ENCODE measurements at places on chromosomes 7 and 10.

DNA sequence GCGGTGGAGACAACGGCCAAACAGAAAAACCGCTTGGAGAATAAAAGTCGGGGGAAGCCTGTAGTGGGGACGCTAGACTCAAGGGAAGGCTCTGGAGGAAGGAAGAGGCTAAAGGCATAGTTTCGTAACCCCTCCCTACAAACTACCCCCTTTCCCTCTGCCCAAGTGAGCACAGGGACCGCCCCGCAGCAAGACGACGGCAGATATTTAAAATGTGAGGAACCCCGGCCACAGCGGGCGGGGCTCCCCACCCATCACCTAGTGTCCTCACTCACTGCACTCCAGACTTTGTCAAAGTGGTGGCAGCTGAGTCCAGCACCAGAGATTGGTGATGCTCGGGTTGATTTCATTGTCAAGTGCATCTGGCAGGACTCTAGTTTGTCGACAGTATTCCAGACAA, 69.1 kb downstream of the PRKAG2 start:
- DNase-seq = no peak

GRCh38 chr7:115763347-115763746, 267.2 kb downstream of the TFEC start:
- DNase-seq = no peak

- no peak for DNase-seq
These were observed 102.7 kb downstream of the ZWINT start for GRCh38 chr10:56258378-56258777.

DNA sequence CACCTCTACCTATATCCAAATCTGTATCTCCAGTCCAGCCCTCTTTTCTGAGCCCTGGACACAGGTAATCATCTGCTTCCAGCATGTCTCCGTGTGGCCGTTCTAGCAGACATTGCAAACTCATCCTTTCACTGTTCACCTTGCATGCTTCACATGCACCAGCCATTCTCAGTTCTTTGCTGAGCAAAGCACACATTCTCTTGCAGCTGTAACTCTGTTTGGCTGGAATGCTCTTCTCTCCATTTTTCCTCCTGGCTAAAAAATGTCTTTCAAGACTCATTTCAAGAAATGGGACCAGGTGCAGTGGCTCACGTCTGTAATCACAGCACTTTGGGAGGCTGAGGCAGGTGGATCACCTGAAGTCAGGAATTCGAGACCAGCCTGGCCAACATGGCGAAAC, 40.3 kb upstream of the NRF1 start:
- no peak for DNase-seq

GRCh38 chr7:1043552-1044188, 676 bp upstream of the GPR146 start:
- DNase-seq = no peak

GRCh38 chr10:3782146-3782450, 2.9 kb downstream of the KLF6 start:
- DNase-seq = no peak

DNA sequence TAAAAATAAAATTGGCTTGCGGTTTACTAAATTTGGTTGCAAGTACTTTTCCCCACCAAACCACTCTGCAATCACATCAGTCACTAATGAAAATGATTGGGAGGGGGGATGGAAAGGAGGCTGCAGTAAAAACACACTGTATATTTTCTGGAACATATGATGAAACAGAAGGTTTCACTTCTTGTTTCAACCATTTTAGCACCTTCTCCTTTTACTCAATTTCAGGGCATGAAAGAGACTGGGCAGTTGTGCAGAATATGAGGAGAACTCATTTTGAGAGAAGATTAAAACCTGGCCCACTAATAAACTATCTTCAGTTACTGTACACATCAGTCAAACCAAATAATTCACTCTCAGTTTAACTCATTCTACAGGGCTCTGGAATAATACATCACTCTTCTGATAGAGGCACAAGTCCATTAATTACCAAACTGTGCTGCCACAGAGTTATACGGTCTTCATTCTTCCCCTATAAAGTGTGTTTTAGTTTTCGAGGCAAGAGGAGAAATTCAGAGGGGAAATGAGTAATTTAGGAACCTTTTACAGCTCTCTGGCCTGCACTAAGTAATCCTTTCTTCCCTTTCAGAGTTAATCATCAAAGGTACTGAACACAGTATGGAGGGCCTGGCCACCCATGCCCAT, 25.5 kb downstream of the JAZF1 start:
- no peak for DNase-seq

DNA sequence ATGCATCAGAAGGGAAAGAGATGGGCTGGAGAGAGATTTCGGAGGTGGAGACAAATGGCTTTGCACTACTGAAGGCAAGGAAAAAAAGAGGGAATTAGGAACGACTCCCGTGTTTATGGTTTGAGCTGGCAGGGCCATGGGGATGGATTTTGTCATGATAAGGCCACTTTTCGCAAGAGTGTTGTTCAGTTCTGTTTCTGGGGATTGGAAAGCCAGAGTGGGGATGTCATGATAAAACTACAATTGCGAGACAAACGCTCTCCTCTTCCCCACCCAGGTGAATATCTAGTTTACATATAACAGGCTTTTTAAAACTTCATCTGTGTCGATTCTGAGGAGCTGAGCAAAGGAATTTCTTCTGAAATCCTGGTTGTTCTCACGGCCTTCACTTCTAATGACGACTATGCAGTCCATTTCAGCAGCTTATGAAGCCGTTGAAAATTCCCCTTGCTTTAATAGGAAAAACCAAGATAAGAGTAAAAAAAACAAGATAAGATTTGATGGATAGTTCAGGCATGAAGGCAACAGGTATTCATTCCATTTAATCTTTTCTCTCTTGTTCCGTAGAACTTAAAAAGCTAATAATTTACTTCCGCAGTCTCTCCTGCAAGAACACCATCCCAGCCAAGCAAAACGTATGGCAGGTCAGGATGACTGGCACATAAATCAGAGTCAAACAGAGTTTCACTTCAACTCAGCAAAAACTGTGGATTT, 245.6 kb upstream of the PITRM1 start:
- DNase-seq = no peak

DNA sequence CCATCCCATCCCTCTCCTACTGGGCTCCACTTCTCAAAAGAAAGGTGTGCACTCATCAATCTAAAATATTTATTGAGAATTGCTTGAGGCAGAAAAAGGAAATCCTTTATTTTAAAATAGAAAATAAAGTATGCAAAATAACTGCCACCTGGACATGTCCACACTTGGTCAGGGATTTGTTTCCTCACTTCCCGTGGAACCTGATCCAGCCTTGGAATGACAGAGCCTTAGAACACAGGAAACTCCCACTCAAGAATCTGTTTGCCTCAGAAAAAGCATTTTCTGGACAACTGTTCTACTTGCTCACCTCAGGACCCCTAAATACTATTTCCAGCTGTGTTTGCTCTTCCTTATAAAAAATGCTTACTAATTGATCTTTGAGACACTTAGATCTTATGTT, 29.0 kb downstream of the AKR1C8 start:
- DNase-seq = no peak

- no peak for DNase-seq
These were observed 41.1 kb upstream of the CNPY1 start for GRCh38 chr7:155587486-155587885.

- DNase-seq = no peak
These were observed 52.5 kb downstream of the CDHR3 start for GRCh38 chr7:106015381-106016218.

DNA sequence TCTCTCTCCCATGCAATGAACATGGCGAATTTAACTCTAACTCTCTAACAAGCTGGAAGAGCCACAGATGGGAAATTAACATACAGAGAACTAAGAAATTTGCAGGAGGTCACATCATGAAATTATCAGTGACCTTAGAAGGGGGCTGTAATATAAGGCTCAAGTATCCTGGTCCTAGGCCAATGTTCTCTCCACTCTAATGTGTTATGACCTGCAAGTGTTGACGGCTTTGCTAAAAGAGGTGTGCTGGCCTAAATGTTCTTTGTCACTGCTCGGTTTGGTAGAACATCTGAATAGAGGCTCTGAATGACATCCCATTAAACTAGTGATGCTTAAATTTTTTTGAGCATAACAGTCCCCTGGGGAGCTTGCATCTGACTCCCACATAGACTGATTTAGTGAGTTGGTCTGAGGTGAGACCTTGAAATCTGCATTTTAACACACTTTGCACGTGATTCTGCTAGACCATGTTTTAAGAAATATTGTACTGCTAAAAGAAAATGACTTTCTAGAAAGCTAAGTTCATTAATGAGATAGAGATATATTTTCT, 129.3 kb downstream of the GFRA1 start:
- no peak for DNase-seq

- DNase-seq = peak; percentile 28
These were observed 7.0 kb upstream of the PDCD4 start for GRCh38 chr10:110864662-110865140.

- no peak for DNase-seq
These were observed 73.3 kb upstream of the ANLN start for GRCh38 chr7:36316319-36316718.

GRCh38 chr7:50724526-50725520, 57.9 kb downstream of the GRB10 start:
- DNase-seq = no peak

GRCh38 chr7:24341691-24342413, 57.9 kb downstream of the NPY start:
- DNase-seq = no peak

DNA sequence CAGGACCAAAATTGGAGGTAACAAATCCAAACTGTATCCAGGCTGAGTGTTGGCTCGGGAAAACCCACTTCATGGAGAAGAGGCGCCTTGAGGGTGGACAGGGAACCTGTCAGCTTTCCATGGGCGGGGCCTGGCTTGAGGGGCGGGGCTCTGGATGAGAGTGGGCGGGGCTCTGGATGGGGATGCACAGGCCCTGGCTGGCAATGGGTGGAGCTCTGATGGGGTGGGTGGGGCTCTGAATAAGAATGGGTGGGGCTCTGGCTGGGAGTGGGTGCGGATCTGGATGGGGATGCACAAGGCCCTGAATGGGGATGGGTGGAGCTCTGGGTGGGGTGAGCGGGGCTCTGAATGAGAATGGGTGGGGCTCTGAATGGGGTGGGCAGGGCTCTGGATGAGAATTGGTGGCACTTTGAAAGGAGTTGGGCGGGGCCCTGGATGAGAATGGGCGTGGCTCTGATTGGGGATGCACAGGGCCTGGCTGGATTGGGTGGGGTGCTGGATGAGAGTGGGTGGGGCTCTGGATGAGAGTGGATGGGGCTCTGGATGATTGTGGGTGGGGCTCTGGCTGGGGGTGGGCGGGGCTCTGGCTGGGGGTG, 96.6 kb upstream of the NPTX2 start:
- no peak for DNase-seq

GRCh38 chr10:119208553-119208940, 1.2 kb downstream of the GRK5 start:
- no peak for DNase-seq

DNA sequence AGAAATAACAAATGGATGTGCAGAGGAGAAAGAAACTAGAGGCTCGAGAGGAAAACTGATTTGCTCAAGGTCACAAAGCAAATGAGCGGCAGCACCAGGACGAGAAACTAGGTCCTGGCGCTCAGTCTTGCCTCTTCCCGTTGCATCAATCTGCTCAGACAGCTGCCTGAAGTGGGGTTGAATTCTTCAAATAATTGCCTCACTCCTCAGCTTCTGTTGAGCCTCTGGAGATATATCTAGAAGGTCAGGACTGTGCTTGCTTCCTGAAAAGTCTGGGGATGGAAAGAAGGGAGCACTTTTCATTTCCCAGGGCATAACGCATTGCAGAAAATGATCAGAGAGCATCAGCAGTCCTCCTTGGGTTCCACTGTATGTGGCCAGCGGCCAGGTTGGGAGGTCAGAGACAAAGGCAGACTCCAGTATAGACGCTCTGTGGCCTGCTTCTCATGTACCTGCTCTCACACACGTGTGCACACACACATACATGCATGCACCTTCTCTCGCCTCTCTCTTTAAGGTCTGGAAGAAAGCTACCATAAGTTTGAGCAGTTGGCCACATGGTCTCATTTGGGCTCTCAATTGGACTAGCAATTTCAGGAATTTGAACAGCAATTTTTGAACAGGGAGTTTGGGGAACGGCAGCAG, 83.7 kb upstream of the DUSP5 start:
- no peak for DNase-seq

- DNase-seq = no peak
These were observed 11.5 kb upstream of the AKR1B10 start for GRCh38 chr7:134515569-134516468.

- no peak for DNase-seq
These were observed 95.3 kb upstream of the HDAC9 start for GRCh38 chr7:18400275-18400674.

DNA sequence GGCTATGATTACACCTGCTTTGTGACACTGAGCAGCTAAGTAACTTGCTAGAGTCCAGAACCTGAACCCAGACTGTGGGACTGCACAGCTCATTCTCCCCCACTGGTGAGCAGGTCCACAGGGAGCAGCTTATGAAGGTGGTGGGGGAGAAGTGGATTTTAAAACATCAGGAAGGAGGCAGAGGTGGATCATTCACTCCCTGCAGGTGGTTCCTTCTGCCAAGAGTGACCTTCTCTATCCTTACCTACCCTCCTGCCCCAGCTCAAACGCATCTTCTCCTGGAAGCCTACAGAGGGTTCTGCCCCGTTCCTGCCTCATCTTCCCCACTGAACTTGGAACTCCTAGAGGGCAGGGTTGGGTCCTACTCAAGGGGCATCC, 539 bp upstream of the FAM241B start:
- no peak for DNase-seq

GRCh38 chr10:69466158-69466490, 14.9 kb downstream of the TSPAN15 start:
- no peak for DNase-seq

GRCh38 chr10:4635388-4635787, 190.6 kb upstream of the AKR1E2 start:
- no peak for DNase-seq

DNA sequence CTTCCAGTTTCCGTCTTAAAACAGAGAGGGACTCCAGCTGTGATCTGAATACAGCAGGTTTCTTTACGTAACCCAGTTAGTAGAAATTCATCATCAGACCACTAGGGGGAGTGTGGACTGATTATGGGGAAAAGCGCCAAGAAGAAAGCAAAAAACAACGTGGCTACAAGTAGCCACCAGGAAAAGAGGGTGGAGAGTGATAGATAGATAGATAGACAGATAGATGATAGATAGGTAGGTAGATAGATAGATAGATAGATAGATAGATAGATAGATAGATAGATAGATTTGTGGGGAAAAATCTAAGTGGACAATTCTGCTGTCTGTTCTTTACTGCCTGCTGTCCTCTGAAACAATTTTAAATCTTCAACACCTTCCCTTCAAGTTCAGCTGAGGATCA, 12.7 kb upstream of the AKR1B10 start:
- DNase-seq = no peak
